ENCODE measurements at places on chromosomes 5 and 9.

- DNase-seq, result no peak
These were observed 634.7 kb upstream of the ARRDC3 start for GRCh38 chr5:92017776-92018175.

DNA sequence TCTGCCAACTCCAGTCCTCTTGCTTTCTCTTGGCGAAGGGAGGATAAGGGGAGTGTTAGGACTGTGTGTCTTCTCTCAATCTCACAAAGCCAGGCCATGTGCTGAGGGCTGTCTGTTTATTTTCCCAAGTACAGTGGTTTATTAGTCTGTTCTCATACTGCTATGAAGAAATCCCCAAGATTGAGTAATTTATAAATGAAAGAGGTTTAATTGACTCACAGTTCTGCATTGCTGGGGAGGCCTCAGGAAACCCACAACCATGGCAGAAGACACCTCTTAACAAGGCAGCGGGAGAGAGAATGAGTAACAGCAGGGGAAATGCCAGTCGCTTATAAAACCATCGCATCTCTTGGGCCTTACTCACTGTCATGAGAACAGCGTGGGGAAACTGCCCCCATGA, 36.2 kb upstream of the CKS2 start:
- no peak for DNase-seq

DNA sequence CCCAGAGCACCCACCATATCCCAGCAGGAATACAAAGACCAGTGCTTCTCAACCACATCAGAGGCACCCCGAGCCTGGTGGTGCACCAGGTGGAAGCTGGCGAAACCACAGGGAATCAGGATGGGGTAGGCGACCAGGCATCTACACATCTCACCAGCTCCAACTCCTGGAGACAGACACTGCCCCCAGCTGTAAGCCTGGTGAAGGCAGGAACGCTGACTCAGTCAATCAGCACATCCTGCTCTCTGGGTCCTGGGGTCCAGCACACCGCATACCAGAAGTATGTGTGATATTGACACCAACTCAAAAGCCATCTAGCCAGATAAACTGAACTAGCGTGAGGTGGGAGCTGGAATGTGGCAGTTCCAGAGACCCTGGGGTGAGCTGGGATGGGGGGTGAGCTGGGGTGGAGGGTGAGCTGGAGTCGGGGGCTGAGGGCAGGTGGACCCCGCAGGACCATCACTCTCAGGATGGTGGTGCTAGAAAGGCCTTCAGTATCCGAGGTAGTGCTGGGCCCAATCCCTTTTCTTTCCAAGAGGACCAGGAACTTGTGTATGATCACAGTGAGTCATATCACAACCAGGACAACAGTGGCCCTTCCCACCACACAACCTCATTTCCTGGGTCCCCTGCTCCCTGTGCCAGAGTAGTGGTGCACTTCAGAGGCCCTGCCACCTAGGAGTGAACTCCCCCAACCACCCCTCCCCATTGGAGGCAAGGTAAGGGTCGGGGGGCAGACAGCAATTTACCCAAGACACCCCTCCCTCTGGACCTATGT, 2.5 kb downstream of the DBN1 start:
- DNase-seq, result no peak

- no peak for DNase-seq
These were observed 36.2 kb downstream of the IRF1 start for GRCh38 chr5:132454361-132454760.

- DNase-seq, result no peak
These were observed at the start of gene DOCK8 for GRCh38 chr9:214648-215493. Gene DOCK8, plus strand, starts transcription at chr9:214865. Its CDS starts 112 bp downstream, at chr9:214977.

- DNase-seq, result no peak
These were observed 368.1 kb upstream of the GRIA1 start for GRCh38 chr5:153122403-153122802.

- no peak for DNase-seq
These were observed 180.5 kb upstream of the CLINT1 start for GRCh38 chr5:158039441-158039840.

DNA sequence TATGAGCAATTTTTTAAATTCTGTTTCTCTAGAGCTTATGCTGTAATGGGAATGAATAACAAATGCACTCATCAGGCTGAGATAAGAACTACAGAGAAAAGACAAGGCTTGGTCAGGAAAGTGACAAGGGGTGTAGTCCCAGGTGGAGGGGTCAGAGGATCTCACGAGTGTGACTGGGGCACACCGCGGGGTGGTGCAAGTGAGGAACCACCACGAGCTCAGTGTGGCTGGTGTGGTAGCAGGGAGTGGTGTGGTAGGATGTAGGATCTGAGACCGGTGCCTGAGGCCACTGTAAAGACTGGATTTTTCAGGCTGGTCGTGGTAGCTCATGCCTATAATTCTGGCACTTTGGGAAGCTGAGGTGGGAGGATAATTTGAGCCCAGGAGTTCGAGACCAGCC, 9.0 kb downstream of the ANXA6 start:
- DNase-seq, result no peak

DNA sequence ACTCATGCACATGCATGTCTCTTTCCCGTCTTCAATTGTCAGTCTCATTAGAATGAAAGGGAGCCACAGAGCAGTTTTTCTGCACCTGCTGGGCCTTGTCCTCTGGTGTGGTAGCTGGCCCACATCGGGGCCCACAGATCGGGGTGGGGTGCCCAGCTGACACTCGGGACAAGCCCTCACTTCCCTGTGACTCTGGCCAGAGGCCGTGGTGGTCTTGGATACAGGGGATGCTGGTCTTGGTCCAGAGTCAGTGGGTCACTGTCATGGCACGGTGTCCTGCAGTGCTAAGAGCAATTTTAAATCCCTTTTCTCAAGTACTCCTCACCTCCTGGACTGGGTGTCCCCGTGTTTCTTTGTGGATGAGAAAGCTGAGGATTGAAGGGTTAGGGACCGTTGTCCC, 193.2 kb downstream of the CACNA1B start:
- no peak for DNase-seq

DNA sequence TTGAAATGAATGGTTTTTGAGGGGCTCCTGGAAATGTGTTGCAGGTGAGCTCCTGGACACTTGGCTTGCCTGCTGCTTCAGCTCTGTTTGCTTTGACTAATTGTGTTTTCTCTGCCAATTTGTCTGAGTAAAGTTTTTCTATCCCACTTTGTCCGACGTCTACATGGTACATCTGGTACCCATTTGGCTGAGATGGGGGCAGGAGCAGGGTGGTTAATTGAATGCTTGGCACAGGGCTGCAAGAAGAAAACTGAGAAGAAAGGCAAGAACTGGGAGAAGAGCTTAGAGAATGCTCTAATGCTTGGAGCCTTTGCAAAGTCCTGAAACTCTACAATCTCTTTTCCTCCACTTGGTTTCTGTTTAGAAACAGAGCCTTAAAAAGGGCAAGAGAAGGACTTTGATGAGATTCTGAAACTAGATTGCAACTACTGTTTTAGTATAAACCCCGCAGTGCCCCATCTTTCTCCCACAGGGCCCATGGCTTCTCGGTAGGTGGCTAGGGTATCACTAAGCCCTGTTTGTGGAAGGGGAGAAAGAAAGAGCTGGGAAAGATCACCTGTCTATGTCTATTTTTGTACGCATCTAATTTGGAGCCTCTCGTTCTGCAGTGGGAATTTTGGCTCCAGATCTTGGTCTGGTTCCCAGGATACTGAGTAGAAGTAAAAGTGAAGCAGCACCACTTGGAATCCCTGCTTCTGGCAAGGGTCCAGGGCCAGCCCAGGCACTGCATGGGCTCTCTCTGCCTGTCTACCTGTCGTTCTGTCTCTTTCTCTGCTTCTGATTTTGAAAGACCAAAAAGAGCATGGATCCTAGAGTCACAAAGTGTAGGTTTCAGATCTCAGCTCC, 214.4 kb downstream of the SEMA6A start:
- DNase-seq, result no peak

- DNase-seq, result peak; percentile 14
These were observed 126.4 kb downstream of the RGS3 start for GRCh38 chr9:113589890-113590289.

DNA sequence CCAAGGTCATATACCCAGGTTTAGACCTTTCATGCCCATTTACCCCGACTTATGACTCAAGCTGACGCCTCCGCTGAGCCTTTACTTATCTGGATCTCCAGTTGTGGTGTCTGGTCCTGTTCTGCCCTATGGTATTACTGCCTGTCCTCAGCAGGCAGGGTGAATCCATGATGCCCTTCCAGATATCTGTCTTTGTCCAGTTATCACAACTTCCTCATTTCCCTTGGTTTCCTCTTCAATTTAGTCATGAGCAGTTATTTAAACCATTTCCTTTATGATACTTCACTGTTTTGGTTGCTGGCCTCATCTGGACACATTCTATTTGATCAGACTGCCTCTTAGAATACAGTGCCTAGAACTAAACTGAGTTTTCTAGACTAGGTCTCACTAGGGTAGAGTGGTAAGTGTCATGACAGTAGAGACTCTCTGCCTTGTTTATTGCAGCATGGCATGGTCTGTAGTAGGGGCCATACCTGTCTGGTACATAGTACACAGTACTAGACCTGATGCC, 93.3 kb downstream of the MELK start:
- no peak for DNase-seq
